ENCODE measurements at places on chromosomes 2 and 18.
A peak's percentile ranks its signal among the peaks of the same experiment; 100 is the strongest.

- no peak for DNase-seq
Observed at GRCh38 chr2:217975626-217976025, 27.2 kb downstream of the TNS1 start.

DNA sequence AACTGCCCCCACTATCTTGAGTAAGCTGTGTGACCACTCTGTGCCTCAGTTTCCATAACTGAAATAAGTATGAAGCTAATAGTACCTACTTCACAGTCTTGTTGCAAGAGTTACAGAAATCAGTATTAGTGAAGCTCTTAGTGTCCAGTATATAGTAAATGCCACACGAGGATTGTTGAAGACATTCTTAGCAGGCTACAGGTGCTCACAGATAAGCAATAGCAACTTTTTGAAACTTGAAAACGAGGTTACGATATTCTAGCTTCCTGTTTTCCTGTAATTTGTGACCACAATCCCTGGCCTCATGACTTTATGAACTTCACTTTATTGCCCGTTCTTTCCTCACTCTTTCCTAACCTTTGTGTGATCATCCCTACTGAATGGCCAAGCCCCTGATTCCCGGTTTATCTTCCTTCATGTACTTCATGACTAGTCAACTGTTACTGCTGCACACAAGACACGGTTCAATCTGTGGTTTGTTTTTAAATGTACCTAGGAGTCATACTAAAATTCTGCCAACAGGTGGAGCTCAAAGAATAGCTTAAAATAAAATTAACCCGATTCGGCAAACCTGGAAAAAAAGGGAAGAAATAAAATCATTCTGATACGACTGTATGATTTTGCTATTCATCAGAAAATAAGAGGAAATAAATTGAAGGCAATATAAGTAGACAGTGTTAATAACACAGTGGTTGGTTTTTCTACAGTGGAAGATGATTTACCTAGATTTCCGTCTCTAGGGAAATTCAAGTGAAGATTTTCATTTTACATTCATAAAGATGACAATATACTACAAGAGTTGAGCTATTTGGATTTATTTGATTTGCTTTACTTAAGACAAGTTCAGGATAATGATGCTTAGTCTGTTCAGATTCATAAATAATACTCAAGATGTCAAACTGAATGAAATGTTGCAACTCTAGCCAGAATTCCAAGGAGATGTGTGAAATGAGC is 38.1 kb upstream of the STAT1 start:
- peak; percentile 48 for DNase-seq

DNA sequence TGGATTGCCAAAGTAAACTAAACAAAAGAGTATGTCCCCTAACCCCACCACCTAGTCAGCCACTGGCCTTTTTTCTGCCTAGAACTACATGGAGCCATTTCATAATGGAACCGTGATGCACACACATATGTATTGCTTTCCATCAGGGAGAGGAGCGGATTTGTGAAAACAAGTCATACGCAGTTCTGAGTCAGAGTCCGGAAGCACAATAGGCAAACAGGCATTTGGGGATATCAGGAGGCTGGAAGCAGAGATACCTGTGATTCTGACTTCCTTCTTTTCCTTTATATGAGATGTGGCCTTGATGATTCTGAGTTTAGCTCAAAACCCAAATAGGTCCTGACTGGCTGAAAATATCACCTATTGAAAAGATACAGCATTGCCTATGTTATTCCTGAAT is 93.5 kb downstream of the TMEM163 start:
- DNase-seq, result no peak

DNA sequence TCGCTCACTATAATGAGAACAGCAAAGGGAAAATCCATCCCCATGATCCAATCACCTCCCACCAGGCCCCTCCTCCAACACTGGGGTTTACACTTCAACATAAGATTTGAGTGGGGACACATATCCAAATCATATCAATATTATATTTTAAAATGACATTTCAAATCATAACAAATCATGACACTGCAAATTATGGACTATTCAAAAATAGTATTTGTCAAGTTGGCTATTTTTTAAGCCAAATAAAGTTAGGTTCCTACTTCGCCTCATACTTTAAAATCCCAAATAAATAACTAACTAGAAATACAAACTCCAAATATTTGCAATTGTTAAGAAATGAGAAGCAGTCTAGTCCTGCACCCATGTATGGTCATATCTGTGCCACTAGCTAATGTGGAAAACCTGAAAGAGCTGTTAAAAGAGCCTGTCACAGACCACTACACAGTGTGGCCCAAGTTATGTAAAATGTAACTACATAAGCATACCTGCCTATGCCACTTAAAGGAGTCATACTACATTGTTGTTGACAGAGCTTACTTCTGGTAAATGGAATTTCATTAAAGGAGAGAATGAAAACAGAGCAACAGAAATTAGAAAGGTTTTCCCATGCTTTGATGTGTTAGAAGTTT is 334.7 kb upstream of the GULP1 start:
- no peak for DNase-seq

GRCh38 chr2:154974041-154974440 is 275.5 kb downstream of the KCNJ3 start:
- no peak for DNase-seq
